NB4 (cell line): ENCODE measurements at places on chromosomes 16 and 17.

DNA sequence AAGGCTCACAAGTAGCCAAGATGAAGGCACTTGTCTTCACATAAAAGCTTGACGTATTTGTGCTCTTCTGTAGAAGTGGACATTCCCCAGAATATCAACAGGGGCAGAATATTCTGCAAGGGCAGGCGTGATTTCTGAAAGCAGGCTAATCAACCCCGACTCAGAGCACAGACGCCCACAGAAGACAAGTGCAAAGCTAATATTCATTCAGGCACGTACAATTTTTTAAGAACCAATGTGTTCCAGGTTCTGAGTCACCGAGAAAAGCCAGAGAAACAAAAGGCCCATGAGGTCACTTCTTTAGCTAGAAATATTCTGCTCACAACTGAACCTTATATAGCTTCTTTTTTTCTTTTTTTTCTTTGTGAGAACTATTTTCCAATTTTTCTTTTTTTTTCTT is 121.6 kb downstream of the DNAH9 start:
- no peak for DNase-seq

GRCh38 chr17:2854143-2855055 is 58.2 kb downstream of the RAP1GAP2 start:
- no peak for DNase-seq

GRCh38 chr17:60153606-60154390 is 4.0 kb downstream of the CA4 start:
- DNase-seq = no peak

- no peak for DNase-seq
Measured at GRCh38 chr17:28086519-28086918, 44.0 kb downstream of the NLK start.
